ENCODE measurements at places on chromosomes 4 and X. TPM values are rescaled to one million over a fixed set of nuclear protein-coding genes. Genes with fewer than 3 reads are reported as not detected.

- no peaks in the 10 kb centered on the region for H3K36me3 ChIP-seq
- no peaks in the 10 kb centered on the region for H3K27me3 ChIP-seq
- DNase-seq, result no peak
- H3K4me3 ChIP-seq, result no peak overlapping the region
- no peaks in the 10 kb centered on the region for H3K4me1 ChIP-seq
These were observed 19.2 kb downstream of the SUPT20HL2 start for GRCh38 chrX:24294619-24295018.

The NDP gene
- total RNA-seq, result not detected

The NAA10 gene
- 246 TPM for total RNA-seq

The CCNB3 gene
- total RNA-seq, result 0.64 TPM

DNA sequence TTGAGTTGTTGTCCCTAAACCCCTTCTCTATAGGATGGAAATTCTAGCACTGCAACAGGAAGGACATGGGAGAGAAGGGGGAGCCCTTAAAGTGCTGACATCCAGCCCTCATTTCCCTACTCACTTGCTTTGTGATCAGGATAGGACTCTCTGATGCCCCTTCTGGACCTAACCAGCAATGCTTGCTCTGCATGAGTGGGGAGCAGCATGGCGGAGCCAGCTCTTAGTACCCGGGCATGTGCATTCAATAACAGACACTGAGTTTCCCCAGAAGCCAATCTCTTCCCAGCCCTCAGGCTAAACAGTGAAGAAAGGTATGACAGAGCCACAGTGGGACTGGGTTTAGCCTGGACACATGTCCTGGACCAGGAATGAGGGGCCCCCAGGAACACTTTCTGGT lies 14.0 kb downstream of the SOD3 start:
- H3K4me1 ChIP-seq, result no peaks in the 10 kb centered on the region
- no peak for DNase-seq
- H3K4me3 ChIP-seq, result no peak overlapping the region
- H3K27ac ChIP-seq, result no peak overlapping the region
- H3K36me3 ChIP-seq, result no peaks in the 10 kb centered on the region
- no peaks in the 10 kb centered on the region for H3K27me3 ChIP-seq

- H3K4me1 ChIP-seq, result no peaks in the 10 kb centered on the region
- no peak overlapping the region for H3K27ac ChIP-seq
- no peak overlapping the region for H3K4me3 ChIP-seq
These were observed 70.6 kb upstream of the ANK2 start for GRCh38 chr4:112978691-112979472.

GRCh38 chrX:85698921-85699320 lies 319.5 kb upstream of the POF1B start:
- H3K4me3 ChIP-seq, result no peak overlapping the region
- H3K36me3 ChIP-seq, result no peaks in the 10 kb centered on the region
- no peak for DNase-seq
- H3K27ac ChIP-seq, result no peak overlapping the region

DNA sequence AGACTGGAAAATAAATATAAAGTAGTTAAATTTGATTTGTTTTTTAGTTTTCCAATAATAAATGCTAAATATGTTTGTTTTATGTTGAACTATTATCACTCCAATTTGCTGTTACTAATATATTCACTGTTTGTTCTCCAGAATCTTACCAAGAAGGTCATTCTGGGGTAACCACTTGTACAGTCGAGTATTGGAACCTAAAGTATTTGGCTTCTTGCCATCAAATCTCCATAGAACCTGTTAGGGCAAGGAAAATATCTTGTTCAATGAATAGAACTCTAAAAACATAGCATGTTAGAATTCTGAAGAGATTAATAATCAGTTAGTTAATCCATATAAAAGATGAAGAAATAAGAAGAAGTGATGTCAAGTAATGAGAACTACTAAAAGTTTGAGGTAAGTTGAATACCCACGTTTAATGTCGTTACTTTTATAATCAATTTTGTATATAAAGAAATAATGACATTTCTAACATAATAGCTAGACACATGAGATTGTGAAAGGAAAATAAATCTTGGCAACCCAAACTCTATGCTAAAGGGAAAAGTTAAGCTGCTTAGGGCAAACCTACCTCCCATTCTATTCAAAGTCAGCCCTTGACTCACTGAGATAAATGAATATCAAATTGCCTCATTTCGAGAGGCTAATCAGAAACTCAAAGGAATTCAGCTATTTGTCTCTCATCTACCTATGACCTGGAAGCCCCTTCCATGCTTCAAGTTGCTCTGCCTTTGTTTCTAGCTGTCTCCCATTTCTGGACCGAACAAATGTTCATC lies 15.3 kb downstream of the UGT2B15 start:
- H3K4me1 ChIP-seq, result no peaks in the 10 kb centered on the region
- no peak overlapping the region for H3K4me3 ChIP-seq
- H3K27me3 ChIP-seq, result no peaks in the 10 kb centered on the region

The ADH7 gene
- total RNA-seq, result not detected

The CTAG1B gene
- total RNA-seq, result not detected

The SPANXA2 gene
- not detected for total RNA-seq

The CD38 gene
- total RNA-seq, result 0.15 TPM

Measured in Panc1 (cell line).